ENCODE measurements at places on chromosomes 5 and 9. TPM values are rescaled to one million over a fixed set of nuclear protein-coding genes. Genes with fewer than 3 reads are reported as not detected.

GRCh38 chr9:121576281-121577075 is 75.0 kb upstream of the DAB2IP start:
- peak; percentile 57 for DNase-seq
- no peaks in the 10 kb centered on the region for H3K27me3 ChIP-seq
- peak overlapping the region; percentile 64 for H3K27ac ChIP-seq
- peaks cover 49% of the 10 kb centered on the region for H3K4me1 ChIP-seq
- H3K4me3 ChIP-seq: no peak overlapping the region

GRCh38 chr9:110089681-110090370 is 118.1 kb downstream of the C9orf152 start:
- no peaks in the 10 kb centered on the region for H3K27me3 ChIP-seq
- no peak for DNase-seq
- H3K4me1 ChIP-seq: no peaks in the 10 kb centered on the region
- no peaks in the 10 kb centered on the region for H3K36me3 ChIP-seq

GRCh38 chr5:91484662-91485061 is 101.5 kb upstream of the ARRDC3 start:
- no peaks in the 10 kb centered on the region for H3K27me3 ChIP-seq
- no peak overlapping the region for H3K4me3 ChIP-seq
- no peaks in the 10 kb centered on the region for H3K36me3 ChIP-seq
- DNase-seq: no peak
- H3K4me1 ChIP-seq: no peaks in the 10 kb centered on the region

GRCh38 chr9:97749928-97750327 is 52.8 kb upstream of the XPA start:
- H3K4me1 ChIP-seq: no peaks in the 10 kb centered on the region
- no peak overlapping the region for H3K4me3 ChIP-seq
- no peak for DNase-seq
- H3K27me3 ChIP-seq: no peaks in the 10 kb centered on the region
- H3K27ac ChIP-seq: no peak overlapping the region

- H3K27ac ChIP-seq: no peak overlapping the region
- H3K4me3 ChIP-seq: no peak overlapping the region
- no peaks in the 10 kb centered on the region for H3K27me3 ChIP-seq
- no peaks in the 10 kb centered on the region for H3K36me3 ChIP-seq
- H3K4me1 ChIP-seq: no peaks in the 10 kb centered on the region
Measured at GRCh38 chr5:156149213-156149612, 177.8 kb upstream of the SGCD start.

DNA sequence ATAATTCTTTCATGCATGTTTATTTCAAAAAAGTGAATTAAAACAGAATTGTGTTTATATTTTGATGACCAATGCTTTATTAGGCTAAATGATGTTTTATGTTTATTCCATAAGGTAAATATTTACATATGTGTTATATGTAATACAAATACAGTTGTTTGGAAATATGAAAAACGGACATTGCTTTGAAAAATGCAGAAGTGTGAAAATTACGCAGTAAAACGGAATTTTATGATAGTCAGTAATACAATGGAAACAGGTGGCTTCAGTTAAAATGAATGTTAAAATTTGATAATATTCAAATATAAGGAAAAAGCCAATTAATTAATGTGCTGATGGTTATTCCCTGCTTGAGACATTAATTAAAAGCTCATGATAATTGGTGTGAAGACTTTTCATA is 1633.8 kb downstream of the MAT2B start:
- H3K4me1 ChIP-seq: no peaks in the 10 kb centered on the region
- H3K4me3 ChIP-seq: no peak overlapping the region
- DNase-seq: no peak
- no peaks in the 10 kb centered on the region for H3K36me3 ChIP-seq

DNA sequence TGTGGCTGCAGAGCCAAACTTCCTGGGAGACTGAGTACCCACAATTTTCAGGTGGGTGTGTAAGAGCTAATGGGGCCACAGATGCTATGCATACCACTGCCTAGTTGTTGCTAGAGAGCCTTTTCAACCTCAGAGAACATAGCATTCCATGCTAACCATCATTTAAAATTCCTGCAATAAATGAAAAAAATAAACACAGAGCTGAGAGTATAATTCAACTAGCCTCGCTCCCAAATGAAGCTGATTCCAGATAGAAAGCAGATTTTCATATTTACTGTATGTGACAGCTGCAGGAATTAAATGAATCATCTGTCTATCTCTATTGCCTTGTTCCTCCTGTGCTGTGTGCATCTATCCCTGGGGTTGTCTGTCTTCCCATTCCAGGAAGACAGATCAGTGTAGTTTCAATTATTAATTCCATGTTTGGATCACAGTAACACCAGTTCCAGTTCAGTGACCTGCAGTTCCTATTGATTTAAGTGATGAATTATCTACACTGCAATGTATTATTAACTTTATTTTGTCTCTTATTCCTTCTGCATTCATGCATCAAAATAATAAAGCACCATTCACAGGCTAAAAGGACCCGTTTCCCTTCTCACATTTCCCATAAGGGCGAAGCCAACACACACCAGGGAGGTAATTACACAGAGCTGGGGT is 324.5 kb downstream of the SLIT3 start:
- H3K27ac ChIP-seq: no peak overlapping the region
- H3K27me3 ChIP-seq: no peaks in the 10 kb centered on the region
- DNase-seq: no peak

GRCh38 chr5:144117412-144117811 is 53.0 kb downstream of the YIPF5 start:
- H3K4me1 ChIP-seq: no peaks in the 10 kb centered on the region
- H3K27ac ChIP-seq: no peak overlapping the region
- H3K27me3 ChIP-seq: no peaks in the 10 kb centered on the region
- H3K36me3 ChIP-seq: no peaks in the 10 kb centered on the region
- DNase-seq: no peak

GRCh38 chr9:137187386-137187785 is 974 bp downstream of the ANAPC2 start:
- DNase-seq: no peak
- no peak overlapping the region for H3K27ac ChIP-seq
- no peaks in the 10 kb centered on the region for H3K27me3 ChIP-seq

- no peak overlapping the region for H3K4me3 ChIP-seq
- H3K27ac ChIP-seq: no peak overlapping the region
- no peaks in the 10 kb centered on the region for H3K36me3 ChIP-seq
Measured at GRCh38 chr9:123416176-123416575, 60.2 kb downstream of the CRB2 start.

DNA sequence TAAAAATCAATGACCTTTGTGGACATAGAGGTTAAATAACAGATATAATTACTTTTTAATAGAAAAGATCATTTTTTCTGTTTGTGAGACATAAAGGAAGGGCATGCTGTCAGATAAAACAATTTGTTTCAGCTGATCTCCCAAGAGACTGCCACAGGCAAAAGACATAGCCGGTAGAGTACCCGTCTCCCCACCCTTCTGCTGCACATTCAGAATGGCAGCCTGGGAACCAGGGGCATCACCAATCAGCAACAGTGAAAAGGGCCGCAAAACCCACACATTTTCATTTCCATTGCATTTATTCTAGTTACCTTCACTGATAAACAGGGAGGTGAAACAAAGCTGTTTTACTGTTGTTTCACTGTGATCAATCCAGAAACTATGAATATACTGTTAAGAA is 357.7 kb downstream of the ARRDC3 start:
- H3K27ac ChIP-seq: no peak overlapping the region
- H3K27me3 ChIP-seq: no peaks in the 10 kb centered on the region
- no peak for DNase-seq
- no peaks in the 10 kb centered on the region for H3K36me3 ChIP-seq
- no peak overlapping the region for H3K4me3 ChIP-seq

The MARCHF3 gene
- 4.2 TPM for total RNA-seq

The HAPLN1 gene
- total RNA-seq: not detected

Measured in gastrocnemius medialis (tissue), 4 donors.